Pericardium fibroblast (primary cell): ENCODE measurements at places on chromosomes 7 and 10. TPM values are rescaled to one million over a fixed set of nuclear protein-coding genes. Genes with fewer than 3 reads are reported as not detected.

Gene CASD1
- total RNA-seq = 6.2 and 7.4 TPM in 2 replicates

Gene EVX1
- total RNA-seq = not detected in 2 replicates

Gene KCNMA1
- total RNA-seq = 6.7 and 11.2 TPM in 2 replicates

Gene CYTH3
- total RNA-seq = 35.7 and 87.3 TPM in 2 replicates

Gene STEAP4
- total RNA-seq = 4.9 TPM in 2 replicates

Gene CHN2
- 0.43 and 7.7 TPM in 2 replicates for total RNA-seq

Gene OR2A12
- not detected in 2 replicates for total RNA-seq

Gene TMEM196
- total RNA-seq = 0.34 and 1.5 TPM in 2 replicates

Gene CPA2
- not detected in 2 replicates for total RNA-seq

Gene RASA4B
- 1.8 and 10.6 TPM in 2 replicates for total RNA-seq

Gene TMEM270
- total RNA-seq = not detected in 2 replicates

Gene SLC35G1
- 2.2 and 3.6 TPM in 2 replicates for total RNA-seq

Gene TACC2
- total RNA-seq = 8.4 and 14.1 TPM in 2 replicates

Gene NUTM2E
- 0.47 TPM in 1 of 2 replicates, not detected in the other for total RNA-seq

Gene OR2A42
- total RNA-seq = not detected in 2 replicates

Gene BICC1
- 38.8 and 99.4 TPM in 2 replicates for total RNA-seq

Gene HMX3
- not detected in 2 replicates for total RNA-seq

Gene PRSS2
- 1.3 TPM in 1 of 2 replicates, not detected in the other for total RNA-seq

Gene LRRC17
- total RNA-seq = 76.1 and 264 TPM in 2 replicates

Gene CNPY1
- not detected in 2 replicates for total RNA-seq

Gene AIFM2
- 5.4 and 8.9 TPM in 2 replicates for total RNA-seq
